Urothelium cell line (cell line): ENCODE measurements at places on chromosomes 2 and 18.

GRCh38 chr2:88442473-88442872, 10.0 kb downstream of the FOXI3 start:
- no peak for DNase-seq

DNA sequence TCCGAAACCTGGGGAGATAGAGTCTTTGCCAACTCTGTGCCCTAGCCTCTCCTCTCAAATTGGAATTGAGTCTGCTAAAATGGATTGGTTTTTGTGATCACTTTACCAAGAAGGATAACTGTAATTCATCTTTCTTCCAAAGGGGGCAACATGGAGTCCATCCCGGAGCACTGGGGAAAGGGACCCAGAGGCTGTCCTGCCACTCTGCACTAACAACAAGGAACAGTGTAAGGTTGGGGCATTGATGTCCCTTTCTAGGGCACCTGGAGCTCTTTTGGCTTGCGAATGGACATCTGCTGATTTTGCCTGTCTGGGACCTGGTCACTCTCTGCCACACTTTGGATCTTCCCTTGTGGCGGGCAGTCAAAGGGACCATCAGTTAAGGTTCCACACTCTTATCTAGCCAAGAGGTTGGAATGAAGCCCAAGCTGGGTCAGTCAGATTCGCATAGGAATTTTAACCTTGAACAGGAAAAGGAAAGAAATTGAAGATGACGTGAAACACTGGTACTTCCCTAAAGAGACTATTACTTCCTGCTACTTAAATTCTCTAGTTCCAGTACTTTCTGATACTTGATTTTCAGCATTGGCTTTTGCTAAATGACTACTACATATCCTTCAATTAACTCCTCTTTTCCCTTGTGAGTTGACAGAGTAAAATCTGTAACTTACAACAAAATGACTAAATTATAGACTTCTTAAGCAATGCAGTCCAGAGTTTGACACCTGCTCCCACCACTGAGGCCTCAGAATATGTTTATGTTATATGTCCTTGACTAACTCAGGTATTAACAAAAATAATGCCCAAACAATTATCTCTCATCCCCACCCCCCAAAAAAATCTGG, 64.7 kb upstream of the KLF7 start:
- peak; percentile 43 for DNase-seq

- DNase-seq = no peak
These were observed 680.8 kb downstream of the NYAP2 start for GRCh38 chr2:226080334-226080733.

DNA sequence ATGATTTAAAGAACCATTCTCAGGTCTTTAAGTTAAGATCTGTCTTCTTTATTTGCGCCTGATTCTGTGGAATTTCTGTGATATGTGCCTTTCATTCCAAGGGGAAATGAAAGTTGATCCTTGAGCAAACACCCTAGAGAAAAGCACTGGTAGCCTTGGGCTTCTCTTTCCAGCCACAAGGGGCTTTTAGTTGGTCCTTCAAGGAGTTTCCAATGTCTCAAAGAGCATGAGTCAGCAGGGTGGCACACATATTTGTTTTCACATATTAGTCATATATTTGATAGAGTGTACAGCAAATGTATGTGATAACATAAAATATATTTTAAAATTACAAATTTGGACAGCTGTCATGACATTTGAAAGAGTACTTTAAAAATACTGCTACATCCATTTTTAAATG, 339.5 kb downstream of the TXNL1 start:
- peak; percentile 25 for DNase-seq

DNA sequence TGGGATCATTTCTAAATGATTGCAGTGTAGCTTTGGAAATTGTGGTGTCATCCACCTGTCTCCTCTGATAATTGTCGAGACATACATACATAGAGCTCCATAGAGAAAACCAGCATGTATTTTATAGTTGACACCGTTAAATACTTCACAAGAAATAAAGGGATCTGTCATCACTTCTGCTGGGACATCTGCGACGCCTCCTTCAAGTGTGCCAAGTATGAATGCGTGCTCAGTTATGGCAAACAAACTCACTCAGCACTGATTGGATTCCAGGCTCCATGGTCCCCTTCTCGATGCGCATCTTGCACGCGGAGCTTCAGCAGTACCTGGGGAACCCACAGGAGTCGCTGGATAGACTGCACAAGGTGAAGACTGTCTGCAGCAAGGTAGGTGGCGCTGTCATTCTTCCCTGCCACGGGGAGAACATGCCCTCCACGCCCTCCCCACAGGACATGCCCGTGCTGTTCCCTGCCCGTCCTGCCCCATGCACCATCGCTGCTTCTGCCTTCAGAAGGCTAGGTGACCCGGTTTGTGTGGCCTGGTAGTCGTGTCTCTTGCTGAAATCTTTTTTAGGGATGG, 64.1 kb downstream of the TRAPPC12 start:
- no peak for DNase-seq
